Colonic mucosa (tissue), 4 donors: ENCODE measurements at places on chromosomes 2 and 18.

DNA sequence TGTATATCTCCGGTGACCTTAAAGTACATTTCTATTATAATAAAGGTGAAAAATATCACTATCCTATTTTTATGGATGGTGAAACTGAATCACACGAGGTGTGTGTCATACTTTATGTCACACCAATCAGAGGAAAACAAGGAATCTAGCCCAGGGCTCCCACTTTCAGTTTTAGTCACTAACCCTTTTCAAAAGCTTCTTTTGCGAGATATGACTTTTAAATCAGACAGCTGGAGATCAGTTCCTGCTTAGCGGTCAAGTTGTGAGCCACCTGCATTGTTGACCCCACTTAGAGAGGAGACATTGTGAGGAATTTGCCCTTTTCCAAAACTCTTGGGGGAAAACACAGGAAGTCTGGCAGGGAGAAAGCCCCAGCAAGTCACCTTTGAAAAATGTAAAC lies 70.5 kb downstream of the CPS1 start:
- DNase-seq, result no peak

- DNase-seq, result no peak
These were observed 826 bp downstream of the KCNE4 start for GRCh38 chr2:223052548-223053483.

DNA sequence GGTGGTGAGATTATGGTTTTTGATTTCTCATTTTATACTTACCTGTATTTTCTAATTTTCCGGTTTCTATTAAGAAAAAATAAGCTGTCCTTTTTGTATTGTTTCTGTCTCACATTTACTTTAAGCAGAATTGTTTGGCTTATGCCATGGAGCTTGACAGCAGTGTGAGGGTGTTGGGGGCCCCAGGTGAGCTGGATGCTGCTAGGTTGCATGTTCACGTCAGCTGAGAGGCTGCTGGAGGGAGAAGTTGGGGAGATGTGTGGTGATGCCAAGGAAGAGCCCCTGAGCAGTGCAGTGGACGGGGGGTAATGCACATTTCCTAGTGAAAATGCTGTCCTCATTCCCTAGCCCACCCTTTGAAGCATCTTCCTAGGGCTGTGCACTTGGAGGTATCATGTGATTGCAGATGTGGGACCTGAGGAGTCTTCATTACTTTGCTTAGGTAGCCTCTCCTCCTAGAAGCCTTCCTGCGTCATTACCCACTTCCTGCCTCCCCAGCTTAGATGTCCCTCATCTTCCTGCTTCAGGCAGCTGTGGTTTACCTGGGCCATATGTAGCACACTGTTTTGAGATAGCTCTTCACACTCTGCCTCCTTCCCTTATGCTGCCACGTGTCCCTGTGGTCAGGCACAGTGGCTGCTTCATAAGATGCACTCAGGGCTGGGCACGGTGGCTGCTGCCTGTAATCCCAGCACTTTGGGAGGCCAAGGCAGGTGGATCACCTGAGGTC lies 16.2 kb downstream of the ATG16L1 start:
- DNase-seq, result peak; percentile 34

DNA sequence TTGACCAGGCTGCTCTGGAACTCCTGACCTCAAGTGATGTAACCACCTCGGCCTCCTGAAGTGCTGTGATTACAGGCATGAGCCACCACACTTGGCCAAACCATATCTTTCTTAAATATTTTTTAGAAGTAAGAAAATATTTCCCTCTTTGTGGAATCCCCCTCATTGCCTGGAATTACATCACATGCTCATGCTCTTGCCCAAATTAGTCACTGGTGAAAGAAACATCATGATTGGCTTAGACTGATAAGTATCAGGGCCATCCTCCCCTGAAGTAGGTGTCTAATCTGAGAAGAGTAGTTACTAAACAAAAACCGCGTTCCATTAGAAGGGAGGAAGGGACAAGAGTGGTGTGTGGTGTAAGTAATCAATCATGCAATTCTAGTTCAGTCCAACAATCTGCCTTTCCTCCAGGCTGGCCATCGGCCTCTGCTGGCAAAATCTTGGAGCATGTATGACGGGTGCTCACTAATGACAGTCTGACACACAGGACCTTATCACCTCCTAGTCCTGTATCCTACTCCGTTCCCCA lies 52.3 kb upstream of the SCG2 start:
- no peak for DNase-seq

- no peak for DNase-seq
These were observed 4.6 kb downstream of the ARL5A start for GRCh38 chr2:151823651-151824050.

DNA sequence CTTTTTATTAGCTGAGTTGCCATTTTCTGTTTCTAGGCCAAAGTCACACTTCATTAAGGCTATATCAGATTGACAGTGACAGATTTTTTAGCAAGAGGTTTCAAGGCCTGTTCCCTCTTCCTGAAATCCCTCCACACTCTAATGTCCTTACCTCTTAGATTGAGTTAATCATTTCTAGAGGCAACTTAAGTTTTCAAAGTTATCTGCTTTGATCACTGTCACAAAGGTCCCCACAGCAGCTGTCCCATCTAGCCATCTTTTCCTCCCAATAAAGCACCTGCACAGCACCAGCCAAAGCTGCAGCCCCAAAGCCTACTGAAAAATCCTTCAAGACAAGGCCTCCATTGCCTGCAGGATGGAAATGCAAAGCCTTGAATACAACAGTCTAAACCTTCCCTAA lies 13.4 kb downstream of the AMMECR1L start:
- DNase-seq, result no peak

DNA sequence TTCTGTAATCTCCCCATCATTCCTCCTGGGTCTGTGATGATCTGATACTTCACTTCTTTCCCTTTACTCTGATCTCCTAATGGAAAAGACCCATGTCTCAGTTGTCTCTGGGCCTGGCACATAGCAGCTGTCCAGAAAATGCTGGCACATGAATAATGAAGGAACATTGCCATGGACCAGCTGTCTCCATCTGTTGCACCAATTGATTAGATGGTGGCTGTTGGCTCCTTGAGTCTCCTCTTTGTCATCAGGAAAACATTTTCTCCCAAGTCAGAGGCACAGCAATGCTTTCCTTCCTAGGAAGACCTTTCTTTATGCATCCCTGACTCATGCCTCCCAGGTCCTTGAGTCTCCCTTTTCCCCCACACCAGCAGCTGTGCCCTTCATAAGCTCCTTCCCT lies 286.2 kb upstream of the CXCR4 start:
- no peak for DNase-seq

DNA sequence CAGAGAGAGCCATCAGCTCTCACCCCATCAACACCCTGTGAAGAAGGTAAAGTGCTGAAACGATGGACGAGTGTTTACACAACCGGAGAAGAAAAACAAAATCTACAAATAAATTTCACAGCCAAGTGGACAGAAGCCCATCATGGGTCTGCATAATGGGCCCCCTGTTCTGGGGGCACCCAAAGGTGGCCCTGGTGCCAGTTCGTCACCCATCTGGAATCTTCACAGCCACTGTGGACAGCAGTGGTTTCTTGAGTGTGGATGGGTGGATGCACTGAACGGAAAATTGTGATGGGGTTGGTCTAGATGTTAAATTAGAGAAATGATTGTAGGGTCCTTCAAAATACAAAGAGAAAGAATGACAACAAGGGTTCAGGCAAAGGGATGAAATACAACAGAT lies 38.8 kb downstream of the ANKMY1 start:
- DNase-seq, result no peak

GRCh38 chr2:38610851-38611801 lies 8.4 kb upstream of the HNRNPLL start:
- no peak for DNase-seq

DNA sequence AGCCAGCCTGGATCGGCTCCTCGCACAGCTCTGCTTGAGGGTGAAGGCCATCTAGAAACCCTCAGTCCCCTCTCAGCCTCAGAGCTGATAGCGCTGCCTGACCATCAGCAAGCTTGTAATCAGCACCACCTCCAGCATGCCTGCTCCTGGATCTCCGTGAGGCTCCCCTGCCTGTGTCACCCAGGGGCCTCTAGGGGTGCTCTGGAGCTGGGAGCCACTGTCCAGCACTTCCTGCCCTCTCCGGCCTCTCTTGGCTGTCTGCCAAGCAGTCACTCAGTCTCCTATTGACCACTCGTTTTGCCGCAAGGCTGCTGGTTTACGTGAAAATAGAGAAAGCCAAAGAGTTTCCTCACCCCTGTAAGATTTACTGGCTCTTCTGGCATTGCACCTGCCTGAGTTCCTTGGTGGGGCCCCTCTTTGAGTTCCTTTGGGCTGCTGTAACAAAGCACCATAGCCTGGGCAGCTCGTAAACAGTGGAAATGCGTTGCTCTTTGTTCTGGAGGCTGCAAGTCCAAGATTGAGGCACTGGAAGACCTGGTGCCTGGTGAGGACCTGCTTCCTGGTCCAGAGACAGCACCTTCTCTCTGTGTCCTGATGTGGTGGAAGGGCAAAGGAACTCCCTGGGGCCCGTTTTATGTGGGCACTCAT lies 17.9 kb downstream of the CAPN10 start:
- DNase-seq, result peak; percentile 84

DNA sequence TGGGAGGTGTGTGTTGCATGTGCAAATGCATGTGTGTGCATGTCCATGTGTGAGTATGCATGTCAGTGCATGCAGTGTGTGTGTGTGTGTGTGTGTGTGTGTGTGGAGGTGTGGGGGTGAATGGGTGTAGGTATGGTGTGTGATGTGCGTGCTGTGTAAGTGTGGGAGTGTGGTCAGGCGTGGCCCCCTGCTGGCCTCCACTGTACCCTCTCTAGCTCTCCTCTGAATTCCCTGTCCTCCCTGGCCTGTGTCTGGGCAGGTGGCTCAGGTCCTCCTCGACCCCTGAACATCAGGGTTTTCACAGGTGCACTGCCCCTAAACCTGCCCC lies 230.2 kb downstream of the CELF4 start:
- no peak for DNase-seq

DNA sequence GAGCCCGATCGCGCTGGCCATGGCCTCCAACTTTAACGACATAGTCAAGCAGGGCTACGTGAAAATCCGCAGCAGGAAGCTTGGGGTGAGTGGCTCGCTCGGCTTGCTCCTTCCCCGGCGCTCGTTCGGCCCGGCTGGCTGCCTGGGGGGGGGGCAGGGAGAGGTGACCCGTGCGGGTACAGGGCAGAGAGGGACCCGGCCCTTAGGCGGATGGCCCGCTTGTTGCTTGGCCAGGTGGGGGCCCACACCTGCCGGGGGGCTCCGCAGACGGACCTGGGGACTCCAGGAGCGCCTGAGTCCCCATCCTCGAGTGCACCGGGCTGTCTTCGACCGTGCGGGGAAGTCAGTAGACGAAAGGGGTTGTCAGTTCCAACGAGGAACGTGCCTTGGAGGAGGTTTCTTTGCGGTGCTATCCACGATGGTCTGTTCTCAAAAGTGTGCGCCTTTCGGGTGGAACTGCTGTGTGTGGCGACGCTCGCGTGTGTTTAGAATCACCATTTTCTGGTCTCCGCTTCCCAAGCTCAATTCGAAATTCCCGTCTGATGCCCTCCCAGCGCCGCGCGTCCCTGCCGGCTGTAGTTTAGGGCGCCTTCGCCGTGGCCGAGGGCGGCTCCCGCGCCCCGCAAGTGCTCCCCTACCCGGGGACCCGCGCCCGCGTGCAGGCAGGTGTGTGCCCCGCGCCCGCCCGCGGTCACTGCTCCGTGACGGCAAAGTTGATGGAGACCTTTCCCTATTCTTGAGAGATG lies 711 bp downstream of the DOK6 start:
- no peak for DNase-seq

DNA sequence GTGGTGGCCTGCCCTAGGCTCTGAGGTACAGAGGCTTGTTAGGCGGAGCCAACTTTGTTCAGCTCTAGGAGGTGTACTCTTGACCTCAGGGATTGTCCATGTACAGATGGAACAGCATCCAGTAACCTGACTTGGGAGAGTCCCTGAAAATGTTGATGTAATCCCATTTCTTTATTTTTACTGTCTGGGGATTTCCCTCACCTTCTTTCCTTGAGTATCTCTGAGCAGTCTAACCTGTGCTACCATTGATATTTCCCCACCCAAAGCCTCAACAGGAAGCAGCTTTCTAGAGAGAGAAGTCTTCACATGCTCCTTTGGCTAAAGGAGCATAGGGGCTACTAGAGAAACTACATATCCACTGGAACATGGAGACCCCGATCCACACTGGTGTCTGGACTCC lies 10.4 kb downstream of the IL36A start:
- no peak for DNase-seq

GRCh38 chr2:208086029-208086428 lies 38.3 kb downstream of the CRYGD start:
- DNase-seq, result no peak

DNA sequence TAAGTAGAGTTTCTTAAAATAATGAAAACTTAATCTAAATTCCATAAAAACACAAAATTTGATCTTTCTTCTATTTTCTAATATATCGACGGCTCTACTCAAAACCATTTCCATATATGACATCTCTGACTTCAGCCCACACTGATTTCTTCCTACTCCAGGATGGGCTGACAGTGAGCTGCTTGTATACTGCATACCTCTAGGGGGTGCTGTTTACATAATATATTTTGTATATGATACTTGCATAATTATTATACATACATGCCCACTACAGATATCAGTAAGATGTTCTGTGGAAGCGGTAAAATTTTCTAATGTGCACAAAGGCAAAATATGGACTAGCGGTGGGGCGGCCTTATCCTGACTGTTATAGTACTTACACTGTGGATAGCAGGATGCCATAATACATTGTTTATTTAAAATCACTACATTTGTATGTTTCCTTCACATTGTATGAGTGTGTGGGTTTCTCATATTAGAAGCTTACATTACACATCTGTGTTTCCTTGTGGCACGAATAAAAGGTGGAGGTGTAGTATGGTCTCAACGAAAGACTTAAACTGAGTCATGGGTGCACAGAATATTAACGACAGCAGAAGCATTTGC lies 66.1 kb upstream of the NXPH2 start:
- DNase-seq, result no peak

GRCh38 chr18:58893388-58894099 lies 28.9 kb downstream of the ZNF532 start:
- no peak for DNase-seq

GRCh38 chr2:44570271-44570670 lies 208.5 kb downstream of the CAMKMT start:
- DNase-seq, result no peak

- DNase-seq, result no peak
These were observed 15.0 kb downstream of the COX7A2L start for GRCh38 chr2:42345986-42346385.

DNA sequence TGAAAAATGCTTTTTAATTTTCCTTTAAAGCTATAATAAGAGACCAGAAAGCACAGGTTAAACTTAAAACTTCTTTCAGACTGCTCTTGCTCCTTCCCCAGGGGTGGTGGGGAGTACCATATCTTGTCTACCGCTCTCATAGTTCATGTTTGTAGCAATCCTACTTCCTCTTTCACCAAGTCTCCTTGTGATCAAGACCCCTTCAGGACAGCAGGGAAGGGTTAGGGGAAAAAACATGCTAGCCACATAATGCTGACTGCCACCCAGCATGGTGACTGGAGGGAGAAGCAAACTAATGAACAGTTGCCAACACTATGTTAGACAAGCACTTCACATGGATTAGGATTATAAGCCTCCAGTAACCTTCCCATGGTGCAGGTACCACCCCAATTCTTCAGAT lies 8.6 kb downstream of the MYO5B start:
- DNase-seq, result no peak
